ENCODE measurements at places on chromosomes 7 and 10.

GRCh38 chr10:43765516-43765915 is 116.8 kb upstream of the ZNF32 start:
- no peak for DNase-seq

DNA sequence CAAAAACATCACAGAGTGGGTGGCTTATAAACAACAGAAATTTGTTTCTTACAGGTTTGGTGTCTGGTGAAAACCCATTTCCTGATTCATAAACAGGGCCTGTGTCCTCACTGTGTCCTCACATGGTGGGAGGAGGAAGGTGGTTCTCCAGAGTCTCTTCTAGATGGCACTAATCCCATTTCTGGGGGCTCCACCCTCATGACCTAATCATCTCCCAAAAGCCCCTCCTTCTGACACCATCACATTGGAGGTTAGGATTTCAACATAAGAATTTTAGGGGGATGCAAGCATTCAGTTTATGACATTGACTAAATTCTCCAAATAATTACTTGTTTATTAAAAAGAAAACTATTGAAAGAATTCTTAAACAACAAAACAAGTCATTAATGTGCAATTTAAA is 116.0 kb downstream of the CHN2 start:
- DNase-seq, result no peak

DNA sequence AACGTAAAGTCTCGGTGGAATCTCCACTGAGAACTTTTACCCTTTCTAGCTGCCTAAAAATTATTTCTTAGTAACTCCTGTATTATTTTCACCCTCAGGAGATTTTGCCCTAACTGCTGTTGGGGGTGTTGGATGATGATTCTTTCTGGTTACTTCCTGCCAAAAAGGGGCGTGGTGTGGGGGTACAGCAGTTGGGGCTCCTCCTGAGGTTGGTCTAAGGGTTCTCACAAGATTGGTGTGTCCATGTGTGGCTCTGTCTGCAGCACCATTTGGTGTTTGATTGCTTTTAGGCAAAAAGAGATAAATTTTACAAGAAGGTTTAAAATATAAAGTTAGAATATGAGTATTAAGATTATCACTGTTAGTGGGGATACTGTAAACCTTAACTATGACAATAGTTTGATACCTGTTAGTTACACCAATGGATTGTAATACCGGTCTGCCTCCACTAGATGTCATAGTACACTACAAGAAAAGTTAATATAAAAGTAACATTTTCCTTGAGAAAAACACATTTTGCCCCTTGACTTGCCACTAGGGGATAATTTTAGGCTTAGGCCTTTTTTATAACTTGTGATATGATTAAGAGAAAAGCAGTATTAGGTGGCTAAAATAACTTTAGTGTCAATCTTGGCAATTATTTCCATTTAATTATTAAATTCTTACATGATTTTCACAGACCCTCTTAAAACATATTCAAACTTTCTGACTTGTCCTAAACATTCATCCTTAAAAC is 928.7 kb downstream of the IPMK start:
- peak; percentile 45 for DNase-seq

DNA sequence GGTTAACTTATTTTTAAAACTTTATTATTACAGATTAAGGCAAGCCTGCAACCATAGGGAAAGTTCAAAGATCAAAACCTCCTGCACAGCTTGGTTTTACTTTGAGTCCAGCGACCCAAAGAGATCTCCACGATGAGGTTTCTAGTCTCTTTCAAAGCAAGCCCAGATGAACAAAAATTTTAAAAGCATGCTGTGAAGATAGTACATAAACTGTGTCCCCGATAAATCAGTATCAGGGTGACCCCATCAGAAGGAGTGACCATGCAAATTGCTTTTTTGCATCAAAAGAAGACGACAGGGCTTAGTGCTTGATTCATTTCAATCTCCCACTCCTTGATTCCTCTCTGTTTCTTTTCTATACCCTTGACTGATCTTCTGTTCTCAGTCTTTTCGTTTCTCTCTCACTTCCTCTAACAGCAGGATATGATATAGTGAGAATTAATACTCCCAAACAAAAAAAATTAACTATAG is 16.0 kb upstream of the DNTT start:
- DNase-seq, result no peak

- no peak for DNase-seq
Observed at GRCh38 chr7:155799514-155799913, 12.7 kb downstream of the SHH start.
